ENCODE measurements at places on chromosomes 3 and 15. TPM values are rescaled to one million over a fixed set of nuclear protein-coding genes. Genes with fewer than 3 reads are reported as not detected.

DNA sequence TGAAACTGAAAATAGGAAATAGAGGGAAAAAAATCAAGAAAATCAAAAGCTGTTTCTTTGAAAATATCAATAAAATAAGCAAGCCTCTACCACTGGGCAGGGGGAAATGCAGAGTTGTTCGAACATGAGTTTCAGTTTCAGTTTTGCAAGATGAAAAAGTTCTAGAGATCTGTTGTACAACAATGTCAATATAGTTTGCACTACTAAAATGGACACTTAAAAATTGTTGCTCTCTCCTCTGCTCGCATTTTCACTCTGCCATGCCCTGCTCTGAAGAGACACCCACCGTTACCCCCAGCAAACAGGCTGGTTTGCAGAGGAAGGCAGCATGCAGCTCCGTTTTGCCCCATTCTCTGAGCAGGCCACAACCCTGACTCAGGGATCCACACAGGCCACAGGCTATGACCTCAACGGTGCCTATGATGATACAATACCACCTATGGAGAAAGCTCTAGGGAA lies 64.5 kb downstream of the ZNF148 start:
- no peaks in the 10 kb centered on the region for H3K4me1 ChIP-seq
- peak overlapping the region; percentile 14 for H3K4me3 ChIP-seq
- peaks cover 28% of the 10 kb centered on the region for H3K36me3 ChIP-seq
- no peaks in the 10 kb centered on the region for H3K27me3 ChIP-seq
- ATAC-seq = no peak
- no peak overlapping the region for H3K27ac ChIP-seq

DNA sequence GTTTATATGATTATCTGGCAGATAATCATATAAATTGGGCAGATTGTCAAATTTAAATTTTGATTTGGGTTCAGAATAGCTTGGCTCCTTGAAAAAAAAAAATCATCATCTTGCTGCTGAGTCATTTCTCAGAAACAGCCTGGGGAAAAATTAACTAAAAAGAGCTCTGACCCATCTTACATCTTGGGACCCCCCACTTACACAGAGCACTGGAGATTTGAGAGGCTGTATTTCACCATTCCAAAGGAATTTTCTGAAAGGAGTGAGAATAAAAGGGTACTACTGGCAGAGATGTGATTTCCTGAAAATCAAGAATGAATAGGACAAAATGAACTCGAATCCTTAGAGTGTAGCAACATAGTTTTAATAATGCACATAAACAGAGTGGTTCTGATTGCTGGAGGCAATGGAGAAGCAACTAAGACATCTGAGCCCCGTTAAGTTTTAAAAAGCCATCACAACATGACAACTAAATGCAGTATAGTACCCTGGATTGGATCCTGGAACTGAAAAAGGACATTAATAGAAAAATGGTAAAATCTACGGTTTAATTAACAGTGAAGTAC lies 97.5 kb downstream of the RFTN1 start:
- ATAC-seq = no peak
- H3K4me1 ChIP-seq = peaks cover 55% of the 10 kb centered on the region

DNA sequence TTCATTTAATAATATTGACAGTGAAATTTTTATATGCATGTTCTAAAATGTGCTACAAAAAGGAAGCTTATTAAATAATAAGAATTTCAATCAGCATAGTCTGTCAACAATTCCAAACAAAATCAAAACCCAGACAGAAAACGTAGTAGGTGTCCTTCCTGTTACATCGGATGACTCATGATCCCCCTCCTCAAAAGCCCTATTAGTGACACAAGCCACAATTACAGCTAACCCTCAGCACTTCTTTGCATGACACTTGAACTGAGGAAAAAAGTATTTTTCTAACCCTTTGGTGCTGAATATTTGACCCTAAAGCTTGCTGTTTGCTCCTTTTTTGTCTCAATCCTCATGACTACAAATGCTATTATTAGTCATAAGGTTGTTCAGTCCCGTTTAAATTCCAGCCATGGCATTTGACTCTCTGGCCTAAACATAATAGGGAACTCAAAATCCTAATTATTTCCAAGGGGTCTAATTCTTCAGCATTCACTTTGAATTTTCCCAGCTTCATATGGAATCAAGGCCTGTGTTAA lies 78.1 kb downstream of the COL8A1 start:
- no peak overlapping the region for H3K4me3 ChIP-seq
- no peak for ATAC-seq
- no peak overlapping the region for H3K27ac ChIP-seq
- H3K4me1 ChIP-seq = no peaks in the 10 kb centered on the region
- no peaks in the 10 kb centered on the region for H3K27me3 ChIP-seq

DNA sequence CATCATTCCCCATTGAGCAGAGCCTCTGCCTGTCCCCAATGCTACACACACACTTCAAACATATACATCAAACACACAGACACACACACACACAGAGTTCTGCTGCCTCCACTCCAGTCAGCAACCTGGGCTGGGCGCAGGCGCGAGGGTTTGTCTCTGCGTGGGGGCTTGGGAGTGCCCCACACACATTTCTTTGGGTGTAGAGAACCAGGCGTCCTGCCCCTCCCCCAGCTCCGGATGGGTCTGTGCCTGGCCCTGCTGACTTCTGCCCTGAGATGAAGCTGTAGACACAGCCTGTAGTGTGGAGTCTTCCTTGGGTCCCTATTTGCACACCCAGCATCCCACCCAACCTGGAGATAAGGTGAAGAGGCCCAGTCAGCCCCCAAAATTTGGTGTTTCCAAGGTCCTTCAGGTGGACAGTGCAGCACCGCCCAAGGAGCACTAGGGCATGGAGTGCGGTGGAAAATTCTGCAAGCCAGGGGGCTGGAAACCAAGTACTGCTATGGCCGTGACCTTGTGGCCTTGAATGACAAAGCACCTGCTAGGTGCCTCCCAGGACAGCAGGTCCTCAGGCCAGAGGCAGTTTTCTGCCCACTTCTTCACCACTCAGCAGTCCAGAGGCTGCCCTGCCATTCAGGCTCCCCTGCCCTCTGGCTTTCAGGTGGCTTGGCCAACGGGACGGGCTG lies 26.8 kb downstream of the FBXW12 start:
- peak overlapping the region; percentile 93 for H3K27ac ChIP-seq
- no peak for ATAC-seq
- no peaks in the 10 kb centered on the region for H3K27me3 ChIP-seq
- H3K4me3 ChIP-seq = no peak overlapping the region
- no peaks in the 10 kb centered on the region for H3K36me3 ChIP-seq

DNA sequence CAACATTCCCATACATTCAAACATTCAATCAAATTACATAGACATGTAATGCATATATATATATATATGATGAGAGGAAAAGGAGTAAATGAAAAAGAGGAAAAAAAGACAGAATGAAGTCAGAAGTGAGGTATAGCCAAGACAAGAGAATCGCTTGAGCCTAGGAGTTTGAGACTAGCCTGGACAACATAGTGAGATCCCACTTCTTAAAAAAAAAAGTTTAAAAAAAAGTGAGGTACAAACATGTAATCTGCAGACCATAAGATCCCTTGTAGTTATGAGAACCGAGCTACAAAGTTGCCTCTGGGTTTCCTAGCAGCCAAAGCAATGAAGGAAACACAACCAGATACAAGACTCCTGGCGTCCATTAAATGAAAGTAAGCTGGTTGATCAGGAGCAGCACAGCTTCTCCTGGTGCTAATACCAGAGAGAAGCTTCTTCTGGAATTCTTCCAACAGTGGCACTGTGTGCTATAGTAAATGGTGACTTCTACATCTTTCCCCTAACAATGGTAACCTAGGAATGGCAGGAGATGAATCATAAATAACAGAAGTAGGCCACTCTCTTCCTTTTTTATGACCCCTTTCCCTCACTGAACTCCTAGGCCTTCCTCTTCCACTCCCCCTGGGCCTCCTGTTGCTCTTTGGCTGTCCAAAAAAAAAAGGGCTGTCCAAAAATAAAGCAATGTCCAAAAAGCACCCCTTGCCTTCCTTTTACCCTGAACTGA lies 3.5 kb downstream of the KCNMB3 start:
- no peaks in the 10 kb centered on the region for H3K4me1 ChIP-seq
- no peaks in the 10 kb centered on the region for H3K36me3 ChIP-seq
- no peaks in the 10 kb centered on the region for H3K27me3 ChIP-seq
- no peak overlapping the region for H3K4me3 ChIP-seq

GRCh38 chr3:61847784-61848462 lies 286.6 kb downstream of the PTPRG start:
- peak; percentile 80 for ATAC-seq
- H3K4me3 ChIP-seq = no peak overlapping the region
- H3K27ac ChIP-seq = peak overlapping the region; percentile 14
- H3K4me1 ChIP-seq = peaks cover 35% of the 10 kb centered on the region

GRCh38 chr3:3448468-3448867 lies 269.0 kb upstream of the CRBN start:
- no peak overlapping the region for H3K4me3 ChIP-seq
- H3K27me3 ChIP-seq = no peaks in the 10 kb centered on the region
- no peak for ATAC-seq

DNA sequence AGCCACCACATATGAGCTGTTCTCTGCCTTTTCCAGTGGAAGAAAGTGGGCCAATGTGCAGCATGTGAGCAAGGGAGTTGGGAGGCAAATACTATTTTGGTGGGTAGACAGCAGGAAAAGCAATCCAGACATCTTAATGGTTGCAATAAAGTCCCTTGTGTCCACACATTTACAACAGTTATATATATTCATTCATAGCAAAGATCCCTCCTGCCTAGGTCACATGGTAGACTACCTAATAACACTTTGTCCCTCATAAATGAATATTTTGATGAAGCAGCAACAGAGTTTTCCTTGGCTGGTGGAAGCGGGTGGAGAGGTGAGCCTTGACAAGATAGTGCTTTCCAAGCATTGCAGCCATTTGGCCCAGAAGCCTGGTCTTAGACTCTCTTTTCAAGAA lies 6.2 kb upstream of the NSMCE3 start:
- no peaks in the 10 kb centered on the region for H3K4me1 ChIP-seq
- H3K27ac ChIP-seq = no peak overlapping the region
- H3K27me3 ChIP-seq = no peaks in the 10 kb centered on the region
- no peak overlapping the region for H3K4me3 ChIP-seq
- no peak for ATAC-seq
- no peaks in the 10 kb centered on the region for H3K36me3 ChIP-seq

DNA sequence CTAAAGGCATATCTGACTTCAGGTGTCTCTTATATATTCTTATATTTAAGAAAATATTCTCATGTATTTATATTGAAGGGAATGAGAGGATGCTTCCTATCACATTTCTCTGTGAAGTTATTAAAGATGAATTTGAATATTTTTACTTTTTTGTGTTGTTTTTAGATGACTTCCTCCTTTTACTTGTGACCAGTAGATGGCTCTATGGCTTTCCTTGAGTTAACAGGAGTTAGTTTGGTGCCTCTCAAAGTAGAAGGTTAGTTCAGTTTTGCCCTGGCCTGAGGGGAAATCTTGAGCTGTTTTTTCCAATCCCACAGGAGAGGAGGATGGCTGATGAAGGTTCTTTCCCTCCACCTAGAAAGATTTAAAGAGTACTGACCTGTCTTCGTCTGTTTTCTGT lies 80.7 kb downstream of the SQOR start:
- no peaks in the 10 kb centered on the region for H3K4me1 ChIP-seq
- H3K36me3 ChIP-seq = no peaks in the 10 kb centered on the region
- ATAC-seq = no peak
- H3K4me3 ChIP-seq = no peak overlapping the region

- no peak for ATAC-seq
- no peaks in the 10 kb centered on the region for H3K27me3 ChIP-seq
- H3K4me1 ChIP-seq = peaks cover 5% of the 10 kb centered on the region
- no peaks in the 10 kb centered on the region for H3K36me3 ChIP-seq
Observed at GRCh38 chr15:64808785-64809453, 16.5 kb downstream of the PIF1 start.

DNA sequence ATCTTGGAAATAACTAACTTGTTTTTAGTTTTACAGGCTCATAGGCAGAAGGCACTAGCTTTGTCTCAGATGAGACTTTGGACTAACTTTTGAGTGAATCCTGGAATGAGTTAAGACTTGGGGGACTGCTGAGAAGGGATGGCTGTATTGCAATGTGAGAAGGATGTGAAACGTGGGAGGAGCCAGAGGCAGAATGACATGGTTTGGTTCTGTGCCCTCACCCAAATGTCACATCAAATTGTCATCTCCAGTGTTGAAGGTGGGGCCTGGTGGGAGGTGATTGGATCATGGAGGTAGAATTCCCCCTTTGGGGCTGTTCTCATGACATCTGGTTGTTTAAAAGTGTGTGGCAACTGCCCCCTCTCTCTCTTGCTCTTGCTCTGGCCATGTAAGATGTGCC lies 28.8 kb upstream of the CCDC50 start:
- H3K4me1 ChIP-seq = no peaks in the 10 kb centered on the region
- no peak overlapping the region for H3K27ac ChIP-seq
- H3K4me3 ChIP-seq = no peak overlapping the region
- no peaks in the 10 kb centered on the region for H3K27me3 ChIP-seq

GRCh38 chr3:4907643-4908432 lies 71.4 kb upstream of the BHLHE40 start:
- H3K27ac ChIP-seq = no peak overlapping the region
- peaks cover 23% of the 10 kb centered on the region for H3K4me1 ChIP-seq
- H3K36me3 ChIP-seq = no peaks in the 10 kb centered on the region
- no peak overlapping the region for H3K4me3 ChIP-seq
- no peak for ATAC-seq

GRCh38 chr3:97021778-97022177 lies 207.4 kb downstream of the EPHA6 start:
- H3K4me1 ChIP-seq = no peaks in the 10 kb centered on the region

DNA sequence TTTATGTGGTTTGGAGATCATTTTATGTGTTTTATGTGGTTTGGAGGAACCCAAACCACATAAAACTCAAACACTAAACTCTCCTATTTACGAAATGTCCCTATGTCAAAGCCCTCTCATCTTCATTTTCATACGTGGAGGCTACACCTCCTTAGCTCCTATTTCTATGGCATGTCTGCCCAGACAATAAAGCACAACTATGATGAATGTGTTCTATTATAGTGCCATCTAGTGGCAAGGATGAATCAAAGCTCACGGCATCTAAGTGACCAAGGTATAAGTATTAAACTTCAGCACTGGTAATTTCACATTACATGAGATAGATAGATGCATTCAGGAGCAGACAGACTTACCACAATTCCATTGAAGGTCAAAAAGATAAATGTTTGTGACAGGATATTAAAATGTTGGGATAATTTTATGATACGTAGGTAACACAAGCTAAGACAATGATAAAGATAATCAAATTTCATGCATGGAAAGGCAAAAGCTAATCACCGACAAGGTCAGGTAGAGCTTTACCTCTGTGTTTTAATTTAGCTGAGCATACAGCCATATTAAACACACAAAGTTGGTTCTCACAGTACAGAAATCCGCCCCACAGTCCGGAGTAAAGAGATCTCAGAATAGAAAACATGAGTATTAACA lies 130.6 kb upstream of the FHIT start:
- H3K27ac ChIP-seq = no peak overlapping the region
- H3K27me3 ChIP-seq = no peaks in the 10 kb centered on the region
- no peak for ATAC-seq
- H3K4me3 ChIP-seq = no peak overlapping the region
- no peaks in the 10 kb centered on the region for H3K4me1 ChIP-seq

Gene SMCO1
- not detected for total RNA-seq

Gene STX19
- not detected for total RNA-seq
